ENCODE measurements at places on chromosomes 1 and 21. TPM values are rescaled to one million over a fixed set of nuclear protein-coding genes. Genes with fewer than 3 reads are reported as not detected.

The CBS gene
- total RNA-seq: 54.0 TPM

The OLIG2 gene
- not detected for total RNA-seq

The SPAG17 gene
- total RNA-seq: not detected

The LCE2B gene
- not detected for total RNA-seq

The SERINC2 gene
- total RNA-seq: 119 TPM

The CFHR4 gene
- not detected for total RNA-seq

The CTSE gene
- total RNA-seq: not detected

The OR2W3 gene
- total RNA-seq: not detected

The ABCG1 gene
- 0.34 TPM for total RNA-seq

The CHI3L1 gene
- total RNA-seq: 0.59 TPM

The SPATC1L gene
- total RNA-seq: 50.4 TPM

The DHCR24 gene
- 413 TPM for total RNA-seq

The AMY2A gene
- not detected for total RNA-seq

The GRIK3 gene
- not detected for total RNA-seq

The RGS1 gene
- not detected for total RNA-seq

The OR2L3 gene
- total RNA-seq: not detected

The CELA2B gene
- total RNA-seq: not detected

The CCDC27 gene
- not detected for total RNA-seq

The DESI2 gene
- 42.2 TPM for total RNA-seq

The HRNR gene
- total RNA-seq: not detected

The C4BPA gene
- total RNA-seq: not detected

The PDZK1IP1 gene
- not detected for total RNA-seq

The F13B gene
- not detected for total RNA-seq

The SELP gene
- not detected for total RNA-seq

The IGSF9 gene
- total RNA-seq: under 0.01 TPM

The GUCA2A gene
- total RNA-seq: not detected

The KCNH1 gene
- total RNA-seq: not detected

The CD2 gene
- total RNA-seq: not detected

The HFM1 gene
- total RNA-seq: 0.34 TPM

The PLA2G4A gene
- 2.0 TPM for total RNA-seq

The RORC gene
- total RNA-seq: 0.15 TPM

The HSD11B1 gene
- 20.5 TPM for total RNA-seq

The LIX1L gene
- total RNA-seq: 25.9 TPM

The TDRD5 gene
- total RNA-seq: not detected

The CD247 gene
- not detected for total RNA-seq

The LCE3D gene
- total RNA-seq: not detected

The LEPR gene
- 7.1 TPM for total RNA-seq

The BTBD19 gene
- total RNA-seq: 1.8 TPM

The OR2T35 gene
- not detected for total RNA-seq

The TMEM54 gene
- total RNA-seq: 57.3 TPM

The PTPRU gene
- 29.1 TPM for total RNA-seq

The OR2T2 gene
- total RNA-seq: not detected

The FCRL5 gene
- not detected for total RNA-seq

The ARHGEF16 gene
- total RNA-seq: 0.15 TPM

The ADGRL4 gene
- 7.0 TPM for total RNA-seq

The NIBAN1 gene
- total RNA-seq: 23.6 TPM

The TLR5 gene
- not detected for total RNA-seq

The PRPF38B gene
- total RNA-seq: 9.9 TPM

The SLC26A9 gene
- total RNA-seq: not detected

The ERICH3 gene
- not detected for total RNA-seq

The FAM43B gene
- 0.15 TPM for total RNA-seq
